Anterior cingulate cortex (tissue), 58 donors: ENCODE measurements at places on chromosomes 5 and 9.

DNA sequence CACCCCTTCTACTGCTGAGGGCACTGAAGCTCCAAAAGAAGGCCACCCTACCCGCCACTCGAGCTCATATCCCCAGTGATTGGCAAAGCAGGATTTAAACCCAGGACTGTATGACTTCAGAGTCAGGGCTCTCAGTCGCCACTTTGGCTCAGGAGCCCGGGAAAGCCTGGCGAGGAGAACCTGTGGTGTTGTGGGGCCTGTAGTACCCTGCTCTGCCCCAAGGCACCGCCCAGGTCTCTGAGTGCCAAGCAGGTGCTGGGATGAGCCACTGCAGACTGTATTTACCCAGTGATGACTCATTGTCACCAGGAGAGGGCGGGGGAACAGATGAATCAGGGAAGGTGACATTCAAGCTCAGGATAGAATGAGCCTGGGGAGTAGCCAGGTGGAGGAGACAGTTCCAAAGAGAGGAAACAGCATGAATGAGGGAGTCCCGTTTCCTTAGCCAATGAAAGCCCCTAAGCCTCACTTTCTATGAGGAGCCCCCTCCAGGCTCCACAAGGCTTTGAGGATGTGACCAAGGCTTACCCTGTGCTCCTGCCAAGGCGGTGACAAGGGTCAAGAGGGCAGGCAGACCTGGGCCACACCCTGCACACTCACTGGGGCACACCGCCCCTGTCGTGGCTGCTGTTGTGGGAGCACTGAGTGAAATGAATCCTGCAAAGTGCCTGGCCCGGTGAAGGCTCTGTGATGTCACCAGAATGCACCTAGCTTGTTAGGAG, 17.8 kb upstream of the DPM2 start:
- peak; percentile 61 for DNase-seq

- no peak for DNase-seq
Measured at GRCh38 chr5:39057734-39058133, 16.5 kb downstream of the RICTOR start.

- DNase-seq, result no peak
Measured at GRCh38 chr5:163506726-163507125, 1.3 kb downstream of the MAT2B start.

GRCh38 chr9:81182431-81182830, 506.9 kb downstream of the TLE1 start:
- DNase-seq, result no peak

GRCh38 chr5:8730194-8730593, 815.7 kb downstream of the SEMA5A start:
- DNase-seq, result no peak

- no peak for DNase-seq
Measured at GRCh38 chr9:20264896-20265295, 357.4 kb downstream of the MLLT3 start.

DNA sequence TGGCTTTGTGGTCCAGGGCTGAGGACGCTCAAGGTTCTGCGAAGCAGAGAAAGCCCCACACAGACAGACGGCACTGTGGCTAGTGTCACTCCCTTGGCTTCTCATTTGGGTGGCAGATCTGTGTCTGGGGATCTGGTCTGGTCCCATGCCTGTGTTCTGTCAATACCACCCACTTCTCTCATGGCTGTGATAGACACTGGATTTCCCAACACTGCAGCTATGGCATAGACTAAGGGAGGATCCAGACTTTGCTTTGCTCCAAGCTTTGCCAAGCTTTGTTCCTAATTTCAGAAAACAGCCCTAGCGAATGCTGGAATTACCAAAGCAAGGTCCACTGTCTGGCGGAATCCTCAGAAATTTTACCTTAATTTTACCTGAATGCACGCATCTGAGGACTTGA, 62.1 kb downstream of the GADD45G start:
- DNase-seq, result no peak

DNA sequence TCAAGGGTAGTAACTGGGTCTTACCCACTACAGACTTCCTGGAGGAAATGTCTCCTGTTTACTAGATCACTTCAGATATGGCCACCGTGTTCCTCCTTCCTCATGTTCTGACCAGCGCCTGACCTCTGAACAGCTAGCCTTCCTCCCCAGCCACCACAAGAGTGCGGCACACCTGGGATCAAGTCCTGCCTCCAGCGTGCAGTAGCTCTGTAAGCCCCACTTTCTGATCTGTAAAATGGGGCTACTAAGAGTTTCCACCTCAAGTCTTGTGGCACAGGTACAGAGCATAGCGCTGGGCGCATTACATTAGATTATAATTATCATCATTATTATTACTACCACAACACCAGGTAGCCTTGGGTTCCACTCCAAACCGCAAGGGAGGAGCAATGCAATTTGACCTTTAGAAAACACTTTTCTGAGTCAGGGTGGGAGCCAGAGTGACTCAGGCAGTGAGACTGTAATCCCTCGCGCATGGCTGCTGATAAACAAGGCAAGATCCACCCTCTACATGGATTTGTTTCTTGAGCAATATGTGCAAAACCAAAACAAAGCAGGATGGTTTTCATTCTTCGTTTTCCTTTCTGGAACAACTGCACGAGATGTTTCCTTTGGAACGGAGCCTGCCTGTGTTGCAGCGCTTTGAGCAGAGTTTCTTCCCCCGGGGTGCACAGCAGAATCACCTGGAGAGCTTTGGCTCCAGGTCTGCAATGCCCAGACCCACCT, 65.0 kb upstream of the ANGPTL2 start:
- DNase-seq, result no peak

GRCh38 chr9:35538361-35539234, 48.7 kb downstream of the RUSC2 start:
- peak; percentile 80 for DNase-seq

GRCh38 chr5:179558932-179559283, 8.6 kb downstream of the RUFY1 start:
- no peak for DNase-seq

DNA sequence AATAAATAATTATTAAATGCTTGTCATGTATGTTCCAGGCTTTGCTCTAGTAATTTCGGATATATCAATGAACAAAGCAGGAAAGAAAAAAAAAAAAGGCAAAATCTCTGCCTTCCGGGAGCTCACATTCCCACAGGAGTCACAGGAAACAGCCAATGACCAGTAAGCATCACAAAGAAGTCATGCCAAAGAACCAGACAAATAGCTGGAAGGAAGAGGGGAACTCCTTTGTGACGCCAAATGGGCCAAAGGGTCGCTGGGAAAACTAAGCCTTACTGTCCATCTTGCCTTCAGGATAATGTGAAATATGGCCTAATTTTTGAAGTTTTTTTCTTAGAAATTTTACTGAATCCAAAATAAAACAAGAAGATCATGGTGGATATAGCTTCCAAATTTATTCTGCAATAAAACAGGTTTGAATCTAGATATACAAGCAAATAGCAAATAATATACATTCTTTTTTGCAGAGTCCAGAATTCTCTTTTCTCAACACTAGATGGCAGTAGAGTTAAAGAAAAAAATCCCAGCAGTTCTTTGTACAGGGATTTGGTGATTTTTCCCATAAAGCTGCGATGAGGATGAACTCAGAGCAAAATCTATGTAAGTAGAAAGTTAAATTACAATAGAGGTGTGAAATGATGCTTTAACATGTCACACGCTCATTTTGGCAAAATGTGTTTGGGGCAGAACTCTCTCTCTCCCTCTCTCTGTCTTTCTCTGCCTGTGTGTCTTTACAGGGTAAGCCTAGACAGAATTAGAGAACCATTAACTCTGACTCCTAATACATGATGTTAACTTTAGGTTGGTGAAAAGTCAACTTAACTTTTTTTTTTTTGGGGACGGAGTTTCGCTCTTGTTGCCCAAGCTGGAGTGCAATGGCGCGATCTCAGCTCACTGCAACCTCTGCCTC, 60.0 kb upstream of the TUT7 start:
- DNase-seq, result no peak

DNA sequence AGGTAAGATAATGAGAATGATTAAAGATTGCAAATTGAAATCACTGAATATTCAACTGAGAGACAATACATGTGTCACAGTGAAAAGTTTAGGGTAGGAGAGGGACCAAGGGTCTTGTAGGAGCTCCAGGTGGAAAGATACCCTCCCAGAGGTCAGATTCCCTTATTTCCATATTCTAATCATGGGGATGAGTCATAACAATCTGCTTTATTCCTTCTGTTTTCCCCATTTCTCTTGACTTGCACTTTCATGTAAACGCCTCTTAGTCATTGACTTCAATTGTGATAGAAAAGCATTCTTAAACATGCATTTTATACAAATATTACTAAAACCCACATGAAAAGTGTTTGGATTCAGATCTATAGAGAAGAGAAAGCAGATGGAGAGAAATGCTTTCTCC, 81.3 kb upstream of the CTSL start:
- DNase-seq, result no peak

DNA sequence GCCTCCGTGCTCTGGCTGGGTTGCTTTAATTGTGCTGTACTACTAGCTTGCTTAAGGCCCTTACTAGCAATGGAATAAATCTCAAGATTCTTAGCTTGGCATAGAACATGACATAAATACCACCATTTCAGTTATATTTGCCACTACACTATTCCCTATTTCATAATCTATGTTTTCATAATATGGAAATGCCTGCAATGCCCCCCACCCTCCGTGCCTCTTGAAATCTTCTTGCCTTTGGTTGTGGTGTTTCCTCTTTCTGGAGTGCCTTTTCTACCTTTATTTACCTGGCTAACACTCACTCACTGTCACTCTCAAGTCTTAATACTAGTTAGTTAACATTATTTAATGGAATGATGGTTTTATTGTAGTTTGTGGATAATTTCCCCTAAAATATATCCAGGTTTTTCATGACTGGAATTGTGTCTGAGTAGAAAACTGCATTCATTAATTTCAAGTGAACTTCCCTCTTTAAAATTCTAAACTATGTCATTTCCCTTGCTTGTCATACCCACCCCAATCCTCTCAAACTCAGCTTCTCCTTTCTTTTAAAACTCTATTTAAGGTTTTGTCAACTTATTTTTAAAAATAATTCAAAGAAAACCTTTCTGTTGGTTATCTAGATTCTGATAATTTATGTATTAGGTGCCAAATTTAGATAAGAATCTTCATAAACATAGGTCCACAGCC, 521.7 kb upstream of the DAB2 start:
- DNase-seq, result no peak

- DNase-seq, result no peak
Measured at GRCh38 chr5:125602184-125602583, 821.0 kb upstream of the GRAMD2B start.

GRCh38 chr5:88244686-88245085, 24.0 kb downstream of the TMEM161B start:
- no peak for DNase-seq

- no peak for DNase-seq
Measured at GRCh38 chr9:128787659-128788058, 606 bp downstream of the TBC1D13 start.

DNA sequence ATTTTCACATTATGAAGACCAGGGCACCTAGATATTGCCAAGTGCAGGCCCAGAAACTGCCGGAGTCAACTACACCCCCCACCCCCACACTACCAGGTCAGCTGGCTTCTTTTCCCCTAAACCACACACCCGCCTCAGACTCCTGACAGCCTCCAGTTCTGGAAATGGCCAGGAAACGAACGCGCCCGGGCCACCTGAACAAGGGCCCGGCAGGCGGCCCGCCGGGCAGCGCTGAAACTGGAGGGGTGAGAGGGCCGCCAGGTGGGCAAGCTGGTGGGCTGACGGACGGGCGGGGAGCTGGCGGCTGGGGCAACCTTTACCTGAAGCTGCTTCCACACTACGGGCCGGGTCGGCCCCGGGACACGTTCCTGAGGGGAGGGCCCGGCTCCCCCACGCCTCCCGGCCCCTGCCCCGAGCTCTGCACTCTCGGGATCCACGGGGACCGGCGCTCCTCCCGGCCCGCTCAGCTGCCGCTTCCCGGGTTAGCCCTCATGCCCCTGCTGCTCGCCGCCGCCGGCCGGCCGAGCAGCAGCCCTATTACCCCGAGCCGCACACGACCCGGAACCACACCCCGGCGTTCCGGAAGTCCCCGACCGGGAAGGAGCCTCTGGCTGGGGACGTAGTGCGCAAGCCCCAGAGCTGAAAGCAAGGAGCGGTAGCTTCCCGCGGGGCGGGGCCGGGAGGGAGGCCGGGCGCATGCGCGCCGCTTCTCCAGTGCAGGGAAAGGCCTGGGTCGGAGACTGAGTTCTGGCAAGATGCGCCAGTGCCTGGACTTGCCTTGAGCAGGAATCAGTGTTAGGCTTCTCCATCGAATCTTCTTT, at the start of gene MAPKAP1:
Gene MAPKAP1 (minus strand): TSS at position 558 of the 821 bp plus-strand sequence. CDS start 34,634 bp downstream, outside the sequence.
- peak; percentile 93 for DNase-seq

- no peak for DNase-seq
Measured at GRCh38 chr5:176436656-176437055, 11.5 kb upstream of the FAF2 start.

DNA sequence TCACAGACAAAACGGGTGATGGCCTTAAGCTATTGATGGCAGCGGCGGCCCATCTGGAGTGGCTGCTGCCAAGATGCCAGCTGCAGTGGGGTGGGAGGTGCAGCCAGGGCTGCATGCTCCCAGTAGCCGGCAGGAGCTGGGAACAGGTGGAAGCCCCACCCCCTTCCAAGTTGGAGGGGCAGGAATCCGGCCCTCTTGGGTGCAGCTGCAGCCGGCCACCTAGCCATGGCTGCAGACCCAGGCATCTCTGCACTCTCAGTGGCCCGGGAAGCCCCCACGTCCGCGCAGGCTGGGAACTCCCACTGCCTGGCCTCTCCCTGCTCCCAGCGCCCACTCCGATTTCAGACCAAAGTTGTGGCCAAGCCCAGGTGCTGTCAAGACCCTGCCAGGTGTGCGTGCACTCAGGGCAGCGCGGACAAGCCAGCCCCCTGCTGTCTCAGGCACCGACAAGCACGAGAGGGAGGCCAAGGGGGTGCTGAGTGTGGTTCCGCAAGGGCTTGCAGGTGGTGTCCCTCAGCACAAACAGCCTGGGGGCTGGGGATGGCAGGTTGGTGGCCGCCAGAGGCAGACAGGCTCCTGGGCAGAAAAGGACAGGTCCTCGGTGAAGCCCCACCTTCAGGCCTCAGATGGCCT, 115.1 kb upstream of the TSLP start:
- DNase-seq, result no peak

DNA sequence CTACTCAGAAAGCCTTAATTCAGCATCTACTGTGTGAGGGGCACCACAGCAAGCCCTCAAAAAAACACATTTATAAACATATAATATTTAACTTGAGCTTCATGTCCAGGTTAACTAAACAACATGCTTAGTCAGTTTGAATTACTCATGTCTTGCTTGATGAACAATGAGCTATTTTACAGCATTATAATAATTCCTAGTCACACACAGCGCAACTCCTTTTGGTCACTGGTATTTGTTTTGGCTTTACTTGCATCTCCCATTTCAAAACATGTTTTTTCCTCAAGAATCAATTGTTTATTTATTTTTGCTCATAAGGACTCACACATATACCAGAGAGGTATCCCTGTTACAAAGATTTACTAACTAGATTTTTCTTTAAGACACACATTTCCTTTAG, 616.7 kb upstream of the DAB2 start:
- DNase-seq, result no peak
